ENCODE measurements at places on chromosomes 6 and 20.

DNA sequence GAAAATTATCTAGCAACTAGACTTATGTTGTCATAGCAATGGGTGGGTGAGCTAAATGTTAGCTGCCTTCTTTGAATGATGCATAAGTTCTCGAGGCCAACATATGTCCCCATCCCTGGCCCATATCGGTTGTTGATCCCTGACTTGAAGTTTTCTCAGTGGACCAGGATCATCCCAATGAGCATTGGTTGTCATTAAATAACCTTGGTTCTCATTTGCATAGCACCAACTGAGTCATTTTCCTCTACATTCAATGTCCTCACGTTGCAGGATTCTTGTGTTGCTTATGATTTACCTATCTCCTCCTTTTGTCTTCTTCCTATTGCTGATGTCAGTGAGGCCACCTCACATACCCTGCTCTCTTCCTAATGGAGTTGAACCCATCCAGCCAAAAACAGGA lies 12.1 kb upstream of the AHCY start:
- no peak for DNase-seq

DNA sequence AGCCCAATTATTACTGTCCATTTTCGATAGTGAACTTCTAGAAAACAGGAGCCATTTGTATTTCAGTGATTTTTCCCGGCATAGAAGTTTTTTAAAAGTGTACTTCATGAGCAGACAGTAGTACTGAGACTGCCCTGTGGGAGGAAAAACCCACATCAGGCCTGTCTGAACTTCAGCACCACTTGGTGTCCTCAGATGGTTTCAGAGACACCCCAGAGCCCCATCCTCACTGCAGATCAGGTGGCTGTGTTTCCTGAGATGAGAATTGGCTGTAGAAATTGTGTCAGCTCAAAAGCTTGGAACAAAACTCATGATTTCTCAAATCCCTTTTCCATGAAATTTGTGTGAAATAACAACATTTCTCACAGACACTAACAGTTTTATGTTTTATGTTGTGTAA lies 110.0 kb upstream of the RIN2 start:
- no peak for DNase-seq

- no peak for DNase-seq
Measured at GRCh38 chr6:33599413-33599938, 19.4 kb upstream of the BAK1 start.

DNA sequence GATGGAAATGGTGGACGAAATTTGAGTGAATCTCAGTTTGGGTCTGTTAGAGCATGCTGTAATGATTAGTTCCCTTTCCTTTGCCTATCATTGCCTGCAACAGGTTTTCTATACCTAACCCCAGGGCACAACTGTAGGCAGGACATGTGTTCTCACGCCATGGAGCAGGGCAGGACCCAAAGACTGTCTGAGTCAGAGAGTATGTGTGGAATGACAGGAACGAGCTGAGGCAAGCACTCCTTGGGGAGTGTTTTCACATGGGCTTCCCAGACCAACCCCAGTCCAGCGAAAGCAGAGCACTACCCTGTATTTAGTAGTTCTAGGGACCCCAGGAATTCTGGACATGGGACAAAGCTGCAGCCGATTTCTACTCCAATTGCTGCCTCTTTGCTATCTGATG lies 234.2 kb downstream of the HACE1 start:
- no peak for DNase-seq

GRCh38 chr6:130303431-130303830 lies 62.4 kb upstream of the TMEM200A start:
- DNase-seq = no peak

DNA sequence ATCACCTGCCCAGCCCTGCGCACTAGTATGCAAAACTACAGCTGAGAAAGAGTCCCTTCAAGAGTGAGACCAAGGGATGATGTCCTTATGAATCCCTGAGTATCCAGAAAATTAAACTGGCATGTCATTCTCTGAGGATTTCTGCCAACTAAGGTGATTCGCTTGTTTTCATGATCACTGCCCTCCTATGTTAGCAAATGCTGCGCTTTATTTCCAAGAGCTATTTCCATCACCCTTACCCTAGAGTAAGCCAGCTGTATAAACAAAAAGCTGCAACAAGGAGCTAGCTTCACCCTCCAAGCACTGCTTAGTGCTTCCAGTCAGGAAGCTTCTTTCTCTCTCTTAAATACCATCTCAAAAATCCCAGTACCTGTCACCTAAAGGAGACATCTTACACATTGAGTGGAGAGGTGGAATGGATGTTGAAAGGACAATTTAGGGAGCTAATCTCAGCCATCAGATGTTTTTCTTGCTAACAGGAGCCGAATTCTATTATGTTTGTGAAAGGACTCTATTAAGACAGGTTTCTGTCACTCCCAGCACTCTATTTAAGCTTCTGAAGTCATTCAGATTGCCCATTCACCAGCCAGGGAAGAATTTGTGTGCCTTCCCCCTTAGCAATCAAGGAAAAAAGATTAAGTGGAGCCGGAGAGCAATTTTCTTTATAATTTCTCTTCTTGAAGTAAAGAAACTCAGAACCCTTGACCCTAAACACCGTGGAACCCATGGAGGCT lies 322.2 kb downstream of the NRN1 start:
- no peak for DNase-seq

- DNase-seq = no peak
Measured at GRCh38 chr20:36469973-36470372, 71.3 kb upstream of the MYL9 start.
